Activated T-helper 17 cell treated with anti-CD3 and anti-CD28 coated beads, Interleukin-2, amount 50 U/mL, for 72 hours (primary cell): ENCODE measurements at places on chromosomes 3 and 15. TPM values are rescaled to one million over a fixed set of nuclear protein-coding genes. Genes with fewer than 3 reads are reported as not detected.

GRCh38 chr3:162764808-162765071, 1268.1 kb downstream of the OTOL1 start:
- ATAC-seq = no peak

- no peak for ATAC-seq
These were observed 314.7 kb upstream of the SLCO3A1 start for GRCh38 chr15:91538782-91539181.

DNA sequence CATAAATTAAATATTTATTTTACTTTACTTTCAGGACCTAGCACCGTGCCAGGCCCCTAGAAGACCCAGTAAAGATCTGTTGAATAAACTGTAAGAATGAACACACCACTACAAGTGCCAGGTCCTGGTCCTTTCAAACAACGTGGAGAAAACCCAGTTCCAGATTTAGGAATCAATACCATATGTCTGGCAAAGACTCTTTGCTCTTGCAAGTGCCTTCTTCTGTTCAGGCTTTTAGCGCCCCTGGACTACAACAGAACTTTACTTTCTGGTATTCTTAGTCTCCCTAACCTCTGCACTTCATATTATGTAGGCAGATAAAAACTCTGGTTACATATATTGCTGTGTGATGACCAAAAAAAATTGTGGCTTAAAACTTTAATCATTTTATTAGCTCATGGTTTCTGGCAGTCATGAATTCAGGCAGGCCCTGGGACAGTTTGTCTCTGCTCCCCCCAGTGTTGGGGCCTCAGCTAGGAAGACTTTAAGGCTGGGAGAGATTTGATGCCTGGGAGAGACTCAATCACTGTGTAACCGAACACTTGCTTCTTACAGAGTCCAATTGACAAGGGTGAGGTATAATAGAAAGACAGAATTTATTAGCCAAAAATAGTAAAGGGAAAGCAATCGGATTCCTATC, 2.9 kb upstream of the PSMA4 start:
- no peak for ATAC-seq

GRCh38 chr15:83733206-83733605, 79.3 kb downstream of the ADAMTSL3 start:
- no peak for ATAC-seq

GRCh38 chr3:185912929-185913901, 24.6 kb downstream of the TRA2B start:
- peak; percentile 18 for ATAC-seq

DNA sequence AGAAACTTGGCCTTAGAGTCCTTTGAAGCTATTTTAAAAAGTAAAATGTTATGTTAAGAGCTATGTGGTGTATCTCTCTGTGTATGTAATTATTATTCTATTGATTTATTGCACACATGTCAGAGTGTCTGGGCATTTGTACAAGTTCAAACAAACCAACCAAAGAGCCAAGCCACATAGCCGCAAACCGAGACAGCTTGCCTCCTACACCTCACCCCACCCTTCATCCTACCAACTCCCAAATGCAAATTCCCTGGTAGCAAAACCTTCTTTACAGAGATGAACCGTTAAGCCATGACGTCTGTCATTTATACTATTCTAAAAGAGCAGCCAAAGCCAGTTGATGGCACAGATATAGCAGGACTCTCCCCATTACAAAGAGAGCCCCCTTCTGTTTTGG, 332.3 kb downstream of the ERC2 start:
- no peak for ATAC-seq

SMAD6 gene
- 0.19 TPM for total RNA-seq

DNA sequence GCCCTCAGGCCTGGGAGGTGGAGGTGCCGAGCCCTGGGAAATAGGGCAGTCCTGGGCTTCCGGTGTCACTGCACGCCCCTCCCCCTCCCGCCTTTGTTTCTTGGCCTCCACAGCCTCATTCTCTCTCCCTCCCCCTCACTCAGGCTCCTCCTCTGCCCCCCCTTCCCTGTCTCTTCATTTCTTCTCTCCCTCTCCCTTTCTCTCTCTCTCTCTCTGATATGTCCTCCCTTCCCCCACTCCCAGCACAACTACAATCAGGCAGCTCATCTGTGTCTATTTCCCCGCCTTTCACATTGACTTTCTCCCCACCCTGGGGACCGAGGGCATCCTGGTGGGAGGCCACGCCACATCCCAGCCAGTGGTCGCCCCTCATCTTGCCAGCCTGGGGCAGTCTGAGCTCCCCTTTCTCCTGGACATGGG, 40.2 kb downstream of the IDH2 start:
- peak; percentile 41 for ATAC-seq

- ATAC-seq = peak; percentile 81
These were observed 7.3 kb upstream of the ZBTB38 start for GRCh38 chr3:141360888-141361598.
